ENCODE measurements at places on chromosomes 5 and 9.
A peak's percentile ranks its signal among the peaks of the same experiment; 100 is the strongest.

DNA sequence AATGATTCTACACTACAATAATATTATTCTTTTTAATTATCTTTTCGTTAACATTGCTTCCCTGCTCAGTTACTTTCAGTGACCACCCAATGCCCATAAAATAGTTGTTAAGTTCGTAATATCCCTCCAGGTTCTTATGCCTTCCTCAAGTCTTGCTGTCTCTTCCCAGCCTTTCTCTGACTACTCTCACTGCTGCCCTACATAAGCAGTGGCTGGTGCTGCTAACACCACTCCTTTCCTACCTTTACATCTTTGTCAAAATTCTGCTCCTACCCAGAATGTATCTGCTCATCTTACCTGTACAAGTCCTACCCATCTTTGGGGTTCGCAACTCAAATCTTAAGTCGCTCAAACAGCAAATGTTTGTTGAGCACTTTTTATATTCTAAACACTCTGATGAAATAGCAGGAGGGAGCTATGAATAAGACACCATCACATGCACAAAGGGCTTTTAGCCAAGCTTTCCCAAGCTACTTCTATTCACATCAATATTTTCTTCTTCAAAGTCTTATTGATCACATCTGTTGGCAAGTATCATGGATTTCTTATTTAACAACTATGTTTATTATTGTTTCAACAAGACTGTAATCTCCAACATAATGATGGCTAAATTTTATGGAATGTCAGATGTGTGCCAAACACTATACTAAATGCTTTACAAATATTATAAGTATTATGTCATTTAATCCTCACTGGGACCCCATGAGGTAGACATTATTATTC lies 29.5 kb downstream of the SLC25A46 start:
- DNase-seq: no peak

GRCh38 chr5:119681734-119682133 lies 52.4 kb downstream of the FAM170A start:
- DNase-seq: no peak

GRCh38 chr5:132999246-132999645 lies 27.1 kb downstream of the ZCCHC10 start:
- DNase-seq: no peak

- DNase-seq: no peak
Observed at GRCh38 chr5:147481874-147482705, 27.8 kb downstream of the DPYSL3 start.

DNA sequence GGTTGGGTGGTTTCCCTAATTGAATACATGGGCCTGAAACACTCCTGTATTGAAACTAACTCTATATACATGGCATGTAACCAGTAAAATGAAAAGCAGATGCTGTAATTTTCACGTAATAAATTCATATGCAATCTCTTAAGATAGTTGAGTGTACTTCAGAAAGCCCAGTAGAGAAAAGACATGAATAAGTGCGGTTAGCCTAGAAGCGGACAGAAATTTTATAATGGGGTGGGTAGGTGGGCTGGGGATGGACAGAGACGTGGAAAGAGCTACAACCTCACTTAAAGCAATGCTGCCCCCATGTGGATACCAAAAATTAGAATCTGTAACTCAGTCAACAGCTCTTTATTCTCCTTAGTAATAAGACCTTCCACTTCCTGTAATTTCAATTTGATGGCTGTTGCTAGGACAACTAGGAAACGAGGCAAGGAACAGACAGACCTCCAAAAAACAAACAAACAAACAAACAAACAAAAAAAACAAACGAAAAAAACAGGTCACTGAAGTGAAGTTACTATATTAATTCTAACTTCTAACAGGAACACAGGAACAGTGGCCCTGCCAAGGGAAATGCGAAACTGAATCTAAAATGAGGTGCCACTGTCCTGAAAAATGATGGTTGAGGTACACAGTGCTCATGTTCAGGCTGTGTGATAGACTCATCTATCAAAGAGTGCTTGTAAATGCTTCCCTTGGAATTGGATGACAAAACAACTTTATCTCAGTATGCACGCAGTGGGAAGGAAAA lies 103.4 kb upstream of the GNA14 start:
- DNase-seq: peak; percentile 86

DNA sequence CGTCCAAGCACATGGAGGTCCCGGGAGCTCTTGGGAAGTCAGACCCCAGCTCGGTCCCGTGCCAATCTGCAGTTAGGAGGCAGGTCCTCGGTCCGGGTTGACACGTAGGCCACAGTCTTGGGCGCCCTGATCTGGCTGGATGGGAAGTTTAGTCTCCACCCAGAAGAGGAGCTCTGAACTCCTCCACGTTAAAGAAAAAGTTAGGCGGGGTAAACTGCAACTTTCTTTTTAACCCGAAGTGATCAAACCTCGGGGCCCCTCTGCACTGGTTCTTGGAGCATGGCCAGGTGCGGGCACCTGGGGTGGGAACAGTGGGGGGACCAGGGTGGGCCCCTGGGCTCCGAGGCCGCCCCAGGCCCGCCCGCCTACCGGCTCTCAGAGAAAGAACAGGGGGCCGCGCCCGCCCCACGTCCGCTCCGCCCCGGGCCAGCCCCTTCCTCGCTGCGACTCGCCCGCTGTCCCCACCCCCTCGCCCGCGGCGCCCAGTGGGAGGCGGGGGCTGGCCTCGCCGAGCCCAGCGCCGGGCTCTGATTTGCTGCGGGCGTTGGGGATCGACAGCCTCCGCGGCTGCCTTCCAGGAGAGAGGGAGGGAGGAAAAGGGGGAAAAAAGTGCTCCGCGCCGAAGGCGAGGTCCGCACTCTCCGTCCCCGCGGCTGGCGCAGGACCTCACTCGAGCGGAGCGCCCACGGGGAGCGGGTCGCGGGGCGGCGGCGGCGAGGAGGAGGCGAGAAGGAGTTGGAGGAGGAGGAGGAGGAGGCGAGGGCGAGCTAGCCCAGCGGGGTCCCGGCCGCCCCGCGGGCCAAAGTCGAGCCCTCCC lies at the start of gene COL5A1:
Gene COL5A1 (plus strand): TSS at position 631 of the 817 bp plus-strand sequence. CDS start 385 bp downstream, outside the sequence.
- no peak for DNase-seq

DNA sequence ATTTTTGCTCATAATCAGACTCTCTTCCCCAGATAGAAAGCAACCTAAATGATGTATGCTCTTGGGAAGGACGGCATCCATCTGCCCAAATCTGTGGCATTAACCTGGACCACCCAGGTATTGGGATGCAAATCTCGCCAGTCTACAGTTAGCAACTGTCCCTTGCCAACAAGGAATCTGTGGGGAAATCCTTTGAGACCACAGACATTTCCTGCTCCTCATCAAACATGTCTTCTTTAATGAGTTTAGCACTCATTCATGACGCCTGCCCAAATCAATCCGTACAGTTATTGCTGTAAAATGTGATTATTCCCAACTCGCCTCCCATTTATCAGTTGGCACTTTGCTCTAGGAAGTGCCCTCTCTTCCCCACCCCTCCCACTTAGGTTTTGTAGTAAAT lies 7.8 kb downstream of the ROR2 start:
- DNase-seq: no peak

GRCh38 chr9:14221558-14221957 lies 92.4 kb downstream of the NFIB start:
- no peak for DNase-seq

GRCh38 chr9:94770334-94770733 lies 43.8 kb downstream of the AOPEP start:
- DNase-seq: no peak

DNA sequence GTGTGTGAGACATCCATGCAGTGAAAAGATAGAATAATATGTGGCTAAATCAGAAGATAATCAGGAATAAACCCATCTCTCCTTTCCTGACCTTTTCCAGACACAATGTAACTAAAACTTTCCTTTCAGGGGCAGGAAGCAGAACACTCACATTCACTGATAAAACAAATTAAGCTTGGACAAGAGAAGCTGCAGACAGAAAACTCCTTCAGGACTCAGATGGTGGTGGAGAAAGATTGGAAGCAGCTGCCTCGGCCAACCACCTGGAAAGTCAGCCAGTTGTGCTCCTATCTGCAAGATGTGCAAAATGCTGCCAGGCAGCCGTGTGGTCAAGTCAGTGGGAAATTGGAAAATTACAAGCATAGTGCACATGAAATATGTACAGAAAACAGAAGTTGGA lies 26.9 kb downstream of the RASEF start:
- DNase-seq: no peak

- DNase-seq: no peak
Observed at GRCh38 chr5:145227881-145228280, 607.3 kb downstream of the PRELID2 start.

DNA sequence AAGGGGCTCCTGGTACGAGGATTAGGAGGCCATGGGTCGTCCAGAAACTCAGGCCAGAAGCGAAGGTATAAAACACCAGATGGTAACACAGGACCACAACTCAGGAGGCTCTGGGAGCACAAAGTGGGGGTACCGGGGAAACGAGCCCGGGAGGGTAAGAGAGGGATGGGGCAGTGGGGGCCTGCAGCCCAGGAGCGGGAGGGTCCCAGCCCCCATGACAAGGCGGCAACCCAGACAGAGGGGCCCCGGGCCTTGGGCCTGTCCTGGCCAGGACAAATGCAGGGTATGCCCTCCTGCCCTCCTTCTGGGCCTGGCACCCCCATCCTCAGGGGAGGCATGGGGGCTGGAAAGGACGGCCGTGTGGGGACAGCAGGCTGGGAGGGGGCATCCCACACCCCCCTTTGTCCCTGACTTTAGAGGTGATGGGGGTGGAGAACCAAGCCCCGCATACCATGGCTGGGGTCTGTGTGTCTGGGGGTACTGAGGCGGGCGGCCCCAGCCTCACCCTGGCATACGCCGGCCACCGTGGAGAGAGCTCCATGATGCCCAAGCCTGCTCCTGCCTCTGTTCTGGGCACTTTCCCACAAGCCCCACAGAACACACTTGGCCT lies 47.0 kb upstream of the EXOC3 start:
- DNase-seq: no peak

GRCh38 chr5:179311581-179311980 lies 33.7 kb downstream of the ADAMTS2 start:
- no peak for DNase-seq

DNA sequence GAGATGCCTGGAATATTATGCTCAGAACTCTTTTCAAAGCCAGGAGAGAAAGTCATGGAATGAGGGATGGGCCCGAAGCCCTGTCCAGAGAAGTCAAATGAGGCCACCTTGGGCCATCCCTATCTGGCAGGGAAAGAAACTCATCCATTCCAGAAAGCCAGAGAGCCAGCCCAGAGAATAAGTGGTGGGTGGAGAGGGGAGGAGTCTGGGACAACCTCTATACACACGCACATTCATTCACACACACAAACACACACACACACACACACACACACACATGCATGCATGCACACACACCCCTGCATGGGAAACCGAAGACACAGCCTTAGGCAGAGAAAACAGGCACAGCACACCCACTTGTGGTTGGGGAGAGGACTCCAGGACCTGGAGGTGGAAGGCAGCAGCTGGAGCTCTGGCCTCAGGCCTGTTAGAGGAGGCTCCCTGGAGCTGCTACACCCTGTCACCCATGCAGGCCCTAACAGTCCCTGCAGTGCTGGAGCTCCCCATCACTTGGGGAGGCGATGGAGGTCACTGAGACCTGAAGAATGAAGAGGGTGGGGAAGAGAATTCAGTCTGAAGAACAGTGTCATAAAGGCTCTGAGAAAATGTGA lies 38.0 kb downstream of the TGFBI start:
- DNase-seq: no peak

GRCh38 chr9:35910613-35911359 lies 1.5 kb downstream of the SPAAR start:
- no peak for DNase-seq

GRCh38 chr9:136312436-136312835 lies 8.5 kb upstream of the CCDC187 start:
- DNase-seq: no peak

GRCh38 chr5:75907651-75908050 lies 175.5 kb upstream of the SV2C start:
- DNase-seq: no peak

GRCh38 chr5:33905381-33905780 lies 13.6 kb upstream of the ADAMTS12 start:
- DNase-seq: no peak

DNA sequence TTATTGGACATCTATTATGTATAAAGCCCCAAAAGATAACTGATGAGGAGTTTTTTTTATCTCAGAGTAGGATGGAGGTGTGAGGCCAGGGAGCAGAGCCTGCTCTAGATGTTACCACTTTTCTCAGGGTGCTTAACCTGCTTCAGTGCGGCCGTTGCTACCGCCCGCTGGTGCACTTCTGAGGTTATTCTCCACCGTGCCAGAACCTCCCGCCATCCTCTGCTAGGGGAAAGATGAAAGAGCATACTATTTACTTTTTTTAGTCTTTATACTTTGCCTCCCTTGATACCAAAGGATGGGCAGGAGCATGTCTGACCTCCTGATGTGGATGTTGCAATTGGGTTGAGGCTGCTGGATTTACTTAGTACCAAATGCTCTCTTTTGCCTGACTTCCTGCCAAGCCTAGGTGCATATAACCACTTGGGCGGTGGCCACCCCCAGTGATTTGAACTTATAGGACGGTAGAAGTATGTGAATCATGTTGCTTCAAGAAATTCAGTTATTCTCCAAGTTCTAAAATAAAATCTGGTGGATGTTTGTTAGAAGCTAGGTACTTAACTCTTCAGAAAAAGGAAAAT lies 71.1 kb upstream of the HSPB3 start:
- no peak for DNase-seq

DNA sequence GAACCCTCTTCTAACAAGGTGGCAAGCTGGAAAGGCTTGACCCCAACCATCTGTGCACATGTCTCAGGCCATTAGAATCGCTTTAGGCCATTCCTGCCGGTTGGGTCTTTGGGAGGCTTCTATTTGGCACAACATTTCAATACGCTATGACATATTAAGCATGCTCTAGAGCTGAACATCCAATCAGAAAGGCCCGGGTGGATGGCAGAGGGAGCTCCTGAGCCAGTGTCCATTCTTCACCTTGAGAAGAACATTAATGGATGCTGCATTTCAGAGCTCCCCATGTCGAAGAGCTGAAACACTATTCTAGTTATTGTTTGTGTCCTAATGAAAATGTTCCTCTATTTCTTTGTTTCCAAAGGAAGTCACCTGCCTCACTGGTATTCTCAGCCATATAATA lies 12.8 kb downstream of the SPATA9 start:
- DNase-seq: no peak

- DNase-seq: no peak
Observed at GRCh38 chr5:87007737-87008136, 259.9 kb upstream of the RASA1 start.

DNA sequence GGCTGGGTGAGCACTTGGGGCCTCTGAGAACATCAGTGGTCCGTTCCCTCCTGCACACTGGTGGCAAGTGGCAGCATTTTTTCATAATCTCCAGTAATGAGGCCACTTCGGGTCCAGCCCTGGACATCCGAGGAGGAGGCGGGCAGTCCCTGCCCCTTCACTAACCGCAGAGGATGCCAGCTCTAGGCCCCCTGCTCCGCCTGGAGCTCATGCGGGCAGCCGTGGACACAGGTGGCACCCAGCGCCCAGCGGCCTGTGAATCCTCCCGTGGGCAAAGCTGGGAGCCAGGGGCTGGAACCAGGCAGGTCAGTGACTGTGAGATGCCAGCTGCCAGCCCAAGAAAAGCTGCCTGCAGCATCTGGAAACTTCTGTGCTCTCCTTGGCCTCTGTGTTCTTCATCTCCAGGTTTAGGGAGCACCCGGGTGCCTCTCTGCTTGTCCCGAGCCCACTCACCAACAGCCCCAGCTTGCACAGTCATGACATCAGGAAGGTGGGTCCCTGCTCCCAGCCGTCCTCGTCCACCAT lies 92.4 kb downstream of the KCNT1 start:
- no peak for DNase-seq

GRCh38 chr9:75889977-75890471 lies 449 bp upstream of the PCSK5 start:
- no peak for DNase-seq
